ENCODE measurements at places on chromosomes 2 and 18.

DNA sequence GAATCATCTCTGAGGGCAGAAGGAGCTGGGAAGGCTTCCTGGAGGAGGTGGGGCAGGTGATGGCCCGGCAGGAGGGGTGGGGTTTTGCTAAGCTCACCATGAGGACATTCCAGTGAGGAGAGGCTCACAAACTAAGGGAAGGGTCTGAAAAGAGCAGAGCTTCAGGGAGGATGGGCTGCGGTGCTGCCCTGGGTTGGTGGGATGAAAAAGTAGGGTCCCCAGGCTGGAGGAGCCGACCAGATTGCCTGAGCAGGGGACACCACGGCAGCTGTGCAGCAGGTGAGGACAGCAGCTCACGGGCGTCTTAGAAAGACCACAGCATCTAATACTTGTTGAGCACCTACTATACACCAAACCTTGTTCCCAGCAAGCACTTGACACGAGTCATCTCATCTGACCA, 82.2 kb downstream of the DYSF start:
- no peak for DNase-seq

GRCh38 chr2:119068154-119068725, 90.3 kb downstream of the C1QL2 start:
- no peak for DNase-seq

DNA sequence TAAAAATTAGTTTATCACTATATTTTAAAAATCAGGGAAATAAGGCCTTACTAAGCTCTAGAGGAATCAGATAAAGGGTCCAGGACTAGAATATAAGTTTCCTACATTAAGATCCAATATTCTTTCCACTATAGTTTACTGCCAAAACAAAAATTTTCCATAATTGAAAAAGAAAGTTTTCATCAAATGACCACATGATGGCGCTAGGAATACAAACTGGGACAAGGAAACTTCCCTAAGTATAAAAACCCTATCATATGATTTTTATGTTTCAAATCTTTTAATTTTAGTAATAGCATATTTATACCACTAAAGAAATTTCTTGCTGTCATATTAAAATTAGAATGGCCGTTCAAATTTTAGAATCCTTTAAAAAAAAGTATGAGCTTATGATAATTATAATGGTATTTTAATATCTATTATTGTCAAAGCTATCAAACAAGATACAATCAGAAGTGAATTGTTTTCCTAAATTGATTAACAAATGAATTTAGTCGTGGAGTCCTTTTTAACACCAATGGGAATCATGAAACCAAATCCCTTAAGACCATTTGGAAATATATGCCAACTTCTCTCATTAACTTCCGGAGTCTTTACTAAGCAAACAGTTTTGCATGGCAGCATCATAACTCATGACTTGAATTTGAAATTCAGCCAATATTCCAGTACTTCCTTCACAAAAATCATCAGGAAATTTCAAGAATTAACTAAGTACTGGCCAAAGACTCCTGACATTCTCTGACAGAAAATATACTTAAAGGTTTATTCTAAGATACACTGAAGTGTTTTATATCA, 70.3 kb downstream of the SCN1A start:
- DNase-seq: no peak

DNA sequence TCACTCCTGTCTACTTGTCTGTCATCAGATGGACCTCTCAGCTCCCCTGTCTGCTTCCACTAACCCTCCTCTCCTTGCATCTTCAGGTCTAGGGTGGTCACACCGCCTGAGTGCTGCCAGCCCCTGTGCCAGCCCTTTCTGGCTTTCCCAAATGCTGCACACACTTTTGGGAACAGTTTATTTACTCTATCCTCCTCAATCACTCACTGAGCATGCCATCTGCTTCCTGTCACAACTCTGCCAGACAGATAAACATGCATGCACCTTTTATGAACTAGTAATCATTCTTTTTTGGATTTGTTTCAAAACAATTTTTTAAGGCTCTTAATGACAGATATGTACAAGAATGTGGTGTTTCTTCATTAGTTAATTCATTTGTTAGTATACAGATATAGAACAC, 56.3 kb upstream of the CCDC195 start:
- no peak for DNase-seq

- no peak for DNase-seq
Measured at GRCh38 chr18:21456428-21457178, 143.9 kb downstream of the ESCO1 start.

GRCh38 chr18:49988733-49989132, 175.4 kb upstream of the ACAA2 start:
- DNase-seq: no peak

GRCh38 chr2:230678451-230678850, 34.2 kb upstream of the CAB39 start:
- DNase-seq: no peak

DNA sequence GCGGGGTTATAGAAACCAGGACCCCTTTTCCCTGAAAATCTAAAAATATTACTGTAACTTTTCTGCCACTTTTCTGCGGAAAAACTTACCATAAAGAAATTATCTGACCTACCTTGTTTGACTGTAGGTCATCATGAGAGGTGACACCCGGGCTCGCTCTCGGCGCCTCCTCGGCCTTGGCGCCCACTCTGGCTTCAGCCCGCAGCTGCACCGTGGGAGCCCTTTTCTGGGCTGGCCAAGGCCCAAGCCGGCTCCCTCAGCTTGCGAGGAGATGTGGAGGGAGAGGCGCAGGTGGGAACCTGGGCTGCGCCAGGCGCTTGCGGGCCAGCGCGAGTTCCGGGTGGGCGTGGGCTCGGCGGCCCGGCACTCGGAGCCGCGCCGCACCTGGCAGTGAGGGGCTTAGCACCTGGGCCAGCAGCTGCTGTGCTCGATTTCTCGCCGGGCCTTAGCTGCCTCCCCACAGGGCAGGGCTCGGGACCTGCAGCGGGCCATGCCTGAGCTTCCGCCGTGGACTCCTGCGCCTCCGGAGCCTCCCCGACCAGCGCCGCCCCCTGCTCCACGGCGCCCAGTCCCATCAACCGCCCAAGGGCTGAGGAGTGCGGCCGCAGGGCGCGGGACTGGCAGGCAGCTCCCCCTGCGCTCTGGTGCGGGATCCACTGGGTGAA, 107.7 kb upstream of the DNAJC10 start:
- no peak for DNase-seq

GRCh38 chr2:149733936-149734685, 146.5 kb upstream of the MMADHC start:
- no peak for DNase-seq

DNA sequence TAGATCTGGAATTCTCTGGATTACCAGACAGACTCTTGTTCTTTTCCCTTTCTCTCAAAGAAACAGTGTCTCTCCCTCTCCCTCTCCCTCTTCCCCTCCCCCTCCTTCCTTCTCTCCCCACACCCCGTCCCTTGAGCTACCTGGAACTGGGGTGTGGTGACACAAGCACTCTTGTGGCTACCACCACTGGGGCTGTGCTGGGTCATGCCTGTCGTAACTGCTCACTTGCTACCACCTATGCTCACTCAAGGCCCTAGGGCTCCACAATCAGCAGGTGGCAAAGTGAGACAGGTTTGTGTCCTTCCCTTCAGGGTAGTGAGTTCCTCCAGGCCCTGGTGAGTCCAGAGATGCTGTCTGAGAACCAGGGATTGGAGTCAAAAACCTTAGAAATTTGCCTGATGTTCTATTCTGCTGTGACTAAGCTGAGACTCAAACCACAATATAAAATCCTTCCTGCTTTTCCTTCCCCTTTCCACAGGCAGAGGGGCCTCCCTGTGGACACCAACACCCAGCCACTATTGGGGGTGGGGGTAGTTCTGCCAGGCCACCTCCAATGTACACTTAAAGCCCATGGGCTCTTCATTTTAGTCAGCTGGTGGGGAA, 70.8 kb downstream of the OXER1 start:
- DNase-seq: no peak
